Endodermal cell (in vitro differentiated cells): ENCODE measurements at places on chromosomes 12 and 14. TPM values are rescaled to one million over a fixed set of nuclear protein-coding genes. Genes with fewer than 3 reads are reported as not detected.

SNRNP35 gene
- 15.8 to 24.9 TPM (median 17.9 TPM) in 3 replicates for total RNA-seq

EIF2S3B gene
- total RNA-seq = 4.4 to 5.9 TPM (median 4.6 TPM) in 3 replicates

STON2 gene
- 43.9 and 46.8 TPM in 2 replicates for total RNA-seq

CLEC12A gene
- not detected in 2 replicates for total RNA-seq

DNA sequence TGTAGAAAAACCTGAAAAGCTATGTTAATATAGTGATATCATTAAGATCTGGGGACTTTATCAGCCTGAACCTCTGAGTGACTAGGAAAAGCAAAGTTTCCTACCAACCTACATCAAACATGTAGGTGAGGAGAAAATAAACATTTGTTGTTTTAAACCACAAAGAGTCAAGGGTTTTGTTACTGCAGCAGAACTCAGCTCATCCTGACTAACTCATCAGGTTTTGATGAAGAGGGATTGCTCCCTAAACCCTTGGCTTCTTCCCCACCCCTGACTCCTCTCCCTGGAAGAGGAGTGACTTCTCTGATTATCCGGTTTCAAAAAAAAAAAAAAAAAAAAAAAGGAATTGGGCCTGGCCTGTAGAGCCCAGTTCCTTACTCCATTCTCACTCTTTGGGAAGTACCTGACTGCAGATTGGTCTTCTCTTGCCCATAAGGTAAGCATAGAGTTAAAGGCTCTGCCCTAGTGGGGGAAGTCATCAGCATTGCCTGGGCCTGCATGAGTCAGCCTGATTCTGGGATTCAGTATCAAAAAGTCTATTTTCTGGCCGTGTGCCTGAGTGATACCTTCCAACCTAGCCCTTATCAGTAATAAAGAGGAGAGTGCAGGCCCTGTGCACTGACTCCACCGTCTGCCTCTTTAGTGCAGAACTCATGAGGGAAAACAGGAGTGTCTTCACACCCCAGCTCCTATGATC, 16.9 kb downstream of the BDKRB1 start:
- H3K4me3 ChIP-seq = no peak overlapping the region
- no peaks in the 10 kb centered on the region for H3K27me3 ChIP-seq
- H3K36me3 ChIP-seq = no peaks in the 10 kb centered on the region
- H3K27ac ChIP-seq = no peak overlapping the region
- DNase-seq = no peak

DNA sequence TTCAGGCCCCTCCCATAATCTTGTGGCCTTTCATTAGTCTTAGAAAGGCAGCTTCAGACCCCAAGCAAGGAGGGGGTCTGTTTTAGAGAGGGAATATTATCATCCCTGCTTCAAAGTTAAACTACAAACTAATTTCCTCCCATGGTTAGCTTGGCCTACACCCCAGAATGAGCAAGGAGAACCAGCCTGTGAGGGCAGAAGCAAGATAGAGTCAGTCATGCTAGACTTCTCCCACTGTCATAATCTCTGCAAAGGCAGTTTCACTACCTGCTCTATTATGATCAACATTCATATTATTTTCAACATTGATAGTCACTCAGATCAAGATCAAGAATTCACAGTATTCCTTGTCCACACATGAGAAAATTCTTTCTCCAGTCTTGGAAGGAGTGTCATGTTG, 105.1 kb downstream of the GXYLT1 start:
- no peak overlapping the region for H3K27ac ChIP-seq
- no peaks in the 10 kb centered on the region for H3K4me1 ChIP-seq
- no peak overlapping the region for H3K4me3 ChIP-seq

DNA sequence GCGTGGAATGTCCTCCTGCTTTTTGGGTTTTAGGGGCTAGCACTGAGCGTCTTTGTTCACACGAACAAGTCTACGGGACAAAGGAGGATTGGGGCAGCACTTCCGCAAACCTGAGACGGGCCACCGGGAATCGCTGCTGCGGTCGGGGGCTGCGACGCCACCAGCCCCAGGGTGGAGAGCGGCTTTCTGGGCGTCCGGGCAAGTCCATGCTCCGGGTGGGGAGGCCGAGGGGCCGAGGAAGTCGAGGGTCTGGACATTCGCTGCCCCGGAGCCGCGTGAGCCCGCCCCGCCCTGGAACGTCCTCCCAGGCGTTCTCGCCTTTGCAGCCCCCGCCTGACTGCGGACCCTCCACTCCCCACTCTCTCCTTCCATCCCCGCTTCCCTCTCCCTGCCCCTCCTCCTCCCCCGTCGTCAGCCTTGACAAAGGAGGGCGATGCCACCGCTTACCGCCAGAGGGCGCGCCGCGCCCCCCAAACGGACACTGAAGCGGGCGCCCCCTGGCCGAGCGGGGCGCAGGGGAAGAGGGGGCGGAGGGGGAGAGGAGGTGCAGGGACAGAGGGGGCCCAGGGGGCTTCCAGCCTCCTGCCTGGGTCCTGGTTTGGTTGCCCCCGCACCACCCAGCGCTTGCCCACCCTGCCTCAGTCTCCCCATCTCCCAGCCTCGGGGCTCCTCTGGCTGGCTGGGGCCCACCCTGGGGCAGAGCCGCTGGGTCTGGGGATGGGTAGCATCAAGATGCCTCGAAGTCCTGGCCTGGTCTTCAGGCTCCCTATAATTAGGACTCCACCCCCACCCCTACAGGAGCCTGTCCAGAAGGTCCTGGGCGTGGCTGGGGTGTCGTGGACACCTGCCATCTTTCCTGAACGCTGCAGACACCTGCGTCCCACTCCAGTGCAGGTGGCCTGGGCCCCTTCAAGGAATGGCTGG, 39.1 kb upstream of the INF2 start:
- H3K4me3 ChIP-seq = peak overlapping the region; percentile 85
- H3K36me3 ChIP-seq = no peaks in the 10 kb centered on the region
- no peak overlapping the region for H3K27ac ChIP-seq
- peak; percentile 93 for DNase-seq
- no peaks in the 10 kb centered on the region for H3K4me1 ChIP-seq

GRCh38 chr12:10392394-10392930, 2.6 kb upstream of the KLRK1 start:
- no peaks in the 10 kb centered on the region for H3K4me1 ChIP-seq
- no peak overlapping the region for H3K27ac ChIP-seq
- H3K36me3 ChIP-seq = no peaks in the 10 kb centered on the region
- no peak for DNase-seq
- H3K4me3 ChIP-seq = no peak overlapping the region

DNA sequence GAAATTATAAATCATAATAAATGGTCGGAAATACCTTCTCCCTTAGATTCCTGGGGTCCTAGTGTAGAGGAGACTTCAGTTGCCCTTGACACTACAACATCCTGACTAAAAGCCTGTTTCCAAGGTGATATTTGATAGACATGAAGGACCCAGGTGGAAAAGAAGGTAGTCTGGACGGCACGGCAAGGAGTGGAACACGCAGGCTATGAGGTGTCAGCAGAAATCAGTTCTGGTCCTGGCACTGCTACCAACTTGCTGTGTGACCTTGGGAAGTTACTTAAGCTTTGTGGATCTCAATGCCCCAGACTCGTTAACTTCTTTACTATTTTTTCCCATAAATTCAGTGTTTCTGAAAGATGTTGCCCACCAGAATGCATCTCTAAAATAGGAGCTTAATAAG, 36.9 kb upstream of the BCL2L14 start:
- H3K4me3 ChIP-seq = no peak overlapping the region
- peak; percentile 49 for DNase-seq
- H3K4me1 ChIP-seq = peaks cover 7% of the 10 kb centered on the region
- no peak overlapping the region for H3K27ac ChIP-seq

DNA sequence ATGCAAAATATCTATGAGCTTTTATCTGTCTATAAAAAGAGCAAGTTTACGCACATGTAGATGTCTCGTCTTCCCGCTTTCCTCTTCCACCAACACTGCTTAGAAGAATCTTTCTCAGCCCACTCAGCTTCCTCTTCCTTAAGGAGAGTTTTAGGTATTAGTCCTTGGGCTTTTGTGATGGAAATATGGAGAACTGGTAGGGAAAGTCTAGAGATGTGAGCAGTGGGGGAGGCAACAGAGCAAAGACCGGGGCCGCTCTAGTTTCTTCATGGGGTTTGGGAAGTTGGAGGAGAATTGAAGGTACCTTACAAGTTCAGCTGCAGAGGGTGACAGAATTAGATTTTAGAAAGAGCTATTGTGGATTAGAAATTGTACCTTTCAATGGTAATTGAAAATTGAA, 56.3 kb upstream of the CPNE8 start:
- peak; percentile 50 for DNase-seq
- H3K36me3 ChIP-seq = no peaks in the 10 kb centered on the region
- no peak overlapping the region for H3K4me3 ChIP-seq
- no peak overlapping the region for H3K27ac ChIP-seq
- H3K27me3 ChIP-seq = no peaks in the 10 kb centered on the region

DNA sequence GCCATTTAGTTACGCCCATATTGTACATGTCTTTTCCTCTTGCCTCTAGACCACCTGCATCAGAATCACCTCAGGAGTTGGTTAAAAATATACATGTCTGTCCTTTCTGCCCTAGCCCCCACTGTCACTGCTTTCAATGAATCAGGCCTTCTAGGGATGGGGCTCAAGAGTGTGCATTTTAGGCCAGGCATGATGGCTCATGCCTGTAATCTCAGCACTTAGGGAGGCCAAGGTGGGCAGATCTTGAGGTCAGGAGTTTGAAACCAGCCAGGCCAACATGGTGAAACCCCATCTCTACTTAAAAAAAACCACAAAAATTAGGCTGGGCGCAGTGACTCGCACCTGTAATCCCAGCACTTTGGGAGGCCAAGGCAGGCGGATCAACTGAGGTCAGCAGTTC, 13.6 kb upstream of the TMED10 start:
- DNase-seq = no peak
- H3K4me3 ChIP-seq = no peak overlapping the region
- no peaks in the 10 kb centered on the region for H3K4me1 ChIP-seq
- H3K27ac ChIP-seq = no peak overlapping the region
- no peaks in the 10 kb centered on the region for H3K27me3 ChIP-seq
- no peaks in the 10 kb centered on the region for H3K36me3 ChIP-seq

GRCh38 chr12:122058549-122059149, 19.9 kb upstream of the MLXIP start:
- peaks cover 5% of the 10 kb centered on the region for H3K4me1 ChIP-seq
- no peaks in the 10 kb centered on the region for H3K27me3 ChIP-seq
- no peak overlapping the region for H3K4me3 ChIP-seq
- no peak overlapping the region for H3K27ac ChIP-seq
- DNase-seq = no peak
- peaks cover 50% of the 10 kb centered on the region for H3K36me3 ChIP-seq

GRCh38 chr14:76256545-76256944, 104.8 kb downstream of the GPATCH2L start:
- no peaks in the 10 kb centered on the region for H3K27me3 ChIP-seq
- no peak overlapping the region for H3K4me3 ChIP-seq
- no peak overlapping the region for H3K27ac ChIP-seq
- H3K36me3 ChIP-seq = no peaks in the 10 kb centered on the region
- peaks cover 12% of the 10 kb centered on the region for H3K4me1 ChIP-seq
- DNase-seq = no peak

- H3K36me3 ChIP-seq = no peaks in the 10 kb centered on the region
- no peaks in the 10 kb centered on the region for H3K27me3 ChIP-seq
- H3K4me1 ChIP-seq = peaks cover 9% of the 10 kb centered on the region
- H3K27ac ChIP-seq = peak overlapping the region; percentile 34
These were observed 141.6 kb upstream of the CPSF6 start for GRCh38 chr12:69097619-69098368.
